Activated CD4-positive, CD25-positive, alpha-beta regulatory T cell (primary cell): ENCODE measurements at places on chromosomes 1 and 21.

- no peak for DNase-seq
These were observed 187.8 kb upstream of the JUN start for GRCh38 chr1:58971629-58972140.

DNA sequence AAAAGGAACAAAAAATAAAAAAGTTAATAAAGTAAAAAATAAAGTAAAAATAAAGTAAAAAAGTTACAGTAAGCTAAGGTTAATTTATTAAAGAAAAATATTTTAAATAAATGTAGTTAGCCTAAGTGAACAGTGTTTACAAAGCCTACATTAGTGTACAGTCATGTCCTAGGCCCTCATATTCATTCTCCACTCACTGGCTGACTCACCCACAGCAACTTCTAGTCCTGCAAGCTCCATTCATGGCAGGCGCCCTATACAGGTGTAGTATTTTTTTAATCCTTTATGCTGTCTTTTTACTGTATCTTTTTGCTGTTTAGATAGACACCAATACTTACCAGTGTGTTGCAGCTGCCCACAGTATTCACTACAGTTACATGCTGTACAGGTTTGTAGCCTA is 12.4 kb downstream of the ADAR start:
- DNase-seq = no peak

GRCh38 chr1:33818071-33818470 is 45.8 kb upstream of the HMGB4 start:
- no peak for DNase-seq

DNA sequence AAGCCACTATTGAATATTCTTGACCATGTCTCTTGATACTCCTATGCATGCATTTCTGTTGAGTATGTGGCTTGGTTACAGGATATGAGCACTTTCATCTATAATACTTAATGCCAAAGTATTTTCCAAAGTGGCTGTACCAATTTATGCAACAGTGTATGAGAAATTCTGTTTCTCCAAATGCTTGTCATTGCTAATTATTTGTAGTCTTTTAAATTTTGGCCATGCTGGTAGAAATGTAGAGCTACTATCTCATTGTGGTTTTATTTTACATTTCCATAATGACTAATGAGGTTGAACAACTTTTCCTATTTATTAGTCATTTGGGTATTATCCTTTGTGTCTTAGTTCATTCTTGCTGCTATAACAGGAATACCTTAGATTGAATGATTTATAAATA is 71.4 kb upstream of the TSPAN2 start:
- DNase-seq = no peak

- no peak for DNase-seq
These were observed 4.5 kb upstream of the ANKRD13C start for GRCh38 chr1:70358921-70359564.

- DNase-seq = no peak
These were observed 43.9 kb downstream of the FH start for GRCh38 chr1:241475671-241476070.

DNA sequence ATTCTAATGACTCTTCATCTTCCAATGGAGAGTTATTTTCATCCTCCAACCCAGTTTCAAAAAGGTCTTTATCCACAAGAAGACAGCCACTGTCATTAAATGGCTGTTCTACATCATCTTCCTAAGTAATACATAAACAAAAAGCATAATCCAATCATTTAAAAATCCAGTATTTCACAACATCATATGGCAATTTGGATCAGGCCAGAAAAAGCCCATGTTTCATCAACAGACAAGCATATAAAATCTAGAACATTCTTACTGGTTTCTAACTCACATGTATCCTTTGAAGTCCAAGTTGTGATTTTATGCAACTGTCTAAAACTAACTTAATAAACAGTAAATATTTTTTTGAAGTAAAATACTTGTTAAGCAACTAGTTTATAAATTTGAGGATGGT is 6.6 kb downstream of the CLSPN start:
- no peak for DNase-seq

DNA sequence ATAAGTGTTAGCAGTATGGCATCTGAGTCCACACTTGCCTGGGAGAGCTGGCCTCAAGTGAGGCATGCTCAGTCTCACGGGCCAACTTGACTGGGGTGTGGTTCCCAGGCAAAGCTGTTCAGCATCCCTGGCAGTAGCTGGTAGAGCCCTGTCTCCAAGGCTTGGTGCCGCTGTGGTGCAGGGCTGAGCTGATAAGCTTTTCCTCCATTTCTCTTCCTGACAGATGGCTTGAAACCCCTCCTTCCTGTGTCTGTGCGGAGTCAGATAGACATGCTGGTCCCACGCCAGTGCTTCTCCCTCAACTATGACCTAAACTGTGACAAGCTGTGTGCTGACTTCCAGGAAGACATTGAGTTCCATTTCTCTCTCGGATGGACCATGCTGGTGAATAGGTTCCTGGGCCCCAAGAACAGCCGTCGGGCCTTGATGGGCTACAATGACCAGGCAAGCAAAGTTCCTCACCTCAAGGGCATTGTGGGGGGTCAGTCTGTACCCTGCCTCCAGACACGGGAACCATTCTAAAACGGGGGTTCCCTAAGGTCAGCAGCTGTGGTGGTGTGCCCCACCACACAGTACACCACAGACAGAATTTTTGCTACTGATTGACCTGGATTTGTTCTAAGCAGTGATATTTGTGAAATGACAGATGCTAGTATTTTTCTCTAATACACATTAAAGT is 13.7 kb upstream of the MIIP start:
- no peak for DNase-seq

DNA sequence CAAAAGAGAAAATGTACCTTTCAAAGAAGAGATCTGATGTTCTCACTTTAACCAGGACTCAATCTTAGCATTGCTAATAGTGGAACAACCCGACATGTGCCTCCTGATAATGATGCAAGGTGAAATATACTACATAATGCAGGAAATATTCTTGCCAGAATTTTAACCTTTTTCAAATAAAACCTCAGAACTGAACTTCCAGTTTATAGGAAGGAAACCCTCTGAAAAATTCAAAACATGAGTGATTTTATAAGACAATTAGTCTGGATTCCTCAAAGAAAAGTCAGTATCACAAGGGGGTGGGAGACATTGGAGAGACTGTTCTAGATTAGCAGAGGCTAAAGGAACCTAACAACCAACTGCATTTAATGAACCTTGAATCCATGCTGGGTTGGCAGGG is 18.1 kb downstream of the AHCYL1 start:
- no peak for DNase-seq

DNA sequence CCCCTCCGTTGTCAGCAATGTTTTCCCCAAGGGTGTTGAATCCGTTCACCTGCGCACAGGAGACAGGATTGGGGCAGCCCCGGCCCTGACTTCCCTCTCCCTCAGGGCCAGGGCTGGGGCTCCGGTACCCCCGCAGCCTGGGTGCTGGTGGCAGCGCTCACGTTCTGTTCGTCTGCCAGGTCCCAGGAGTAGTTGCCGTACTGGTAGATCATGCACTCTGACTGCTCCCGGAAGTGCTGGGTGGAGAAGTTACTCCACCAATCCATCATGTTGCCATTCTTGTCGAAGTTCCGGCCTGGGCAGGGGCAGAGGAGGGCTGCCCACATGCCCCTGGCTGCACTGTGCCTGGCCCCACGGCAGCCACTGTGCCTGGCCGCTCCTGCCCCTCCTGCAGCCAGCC is 6.1 kb downstream of the PRXL2B start:
- DNase-seq = no peak

GRCh38 chr1:206465951-206466350 is 4.3 kb upstream of the IKBKE start:
- no peak for DNase-seq

DNA sequence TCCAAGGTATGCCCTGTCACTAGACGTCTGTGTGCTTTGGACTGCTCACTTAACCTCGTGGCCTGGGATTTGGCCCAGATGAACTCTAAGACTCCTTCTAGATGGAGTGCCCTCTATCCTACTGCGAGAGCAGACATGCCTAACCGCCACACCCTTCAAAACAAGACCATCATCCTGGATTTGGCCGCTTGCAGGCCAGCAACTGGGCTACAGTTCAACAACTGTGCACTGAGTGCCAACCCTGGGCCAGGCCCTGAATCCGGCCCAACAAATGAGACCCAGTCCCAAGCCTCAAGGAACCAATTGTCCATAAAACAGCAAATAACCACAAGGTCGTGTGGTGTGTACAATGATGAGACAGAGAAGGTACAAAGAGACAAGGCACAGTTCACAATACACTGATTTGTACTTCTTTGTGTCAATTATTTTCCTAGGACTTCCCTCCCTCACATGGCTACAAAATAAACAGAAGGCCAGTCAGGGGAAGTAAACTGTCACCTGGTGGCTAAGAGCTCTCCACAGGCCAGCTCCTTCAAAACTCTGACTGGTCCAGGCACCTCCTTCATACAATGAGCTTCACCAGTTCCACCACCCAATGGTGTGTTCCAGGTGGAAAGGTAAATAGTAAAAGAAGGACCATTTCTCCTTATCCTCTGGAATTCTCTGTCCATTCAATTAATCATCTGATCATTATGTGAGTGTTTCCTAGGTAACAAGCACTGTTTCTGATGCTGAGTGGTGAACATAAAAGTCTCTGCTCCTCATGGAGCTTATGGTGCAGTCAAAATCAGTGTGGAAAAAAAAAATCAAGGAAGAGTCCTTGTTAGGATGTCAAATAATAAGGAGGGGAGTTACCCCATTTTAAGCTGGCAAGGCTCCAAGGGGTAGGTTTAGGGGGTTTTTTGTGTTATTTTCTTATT is 60.4 kb downstream of the CAPZB start:
- DNase-seq = no peak

DNA sequence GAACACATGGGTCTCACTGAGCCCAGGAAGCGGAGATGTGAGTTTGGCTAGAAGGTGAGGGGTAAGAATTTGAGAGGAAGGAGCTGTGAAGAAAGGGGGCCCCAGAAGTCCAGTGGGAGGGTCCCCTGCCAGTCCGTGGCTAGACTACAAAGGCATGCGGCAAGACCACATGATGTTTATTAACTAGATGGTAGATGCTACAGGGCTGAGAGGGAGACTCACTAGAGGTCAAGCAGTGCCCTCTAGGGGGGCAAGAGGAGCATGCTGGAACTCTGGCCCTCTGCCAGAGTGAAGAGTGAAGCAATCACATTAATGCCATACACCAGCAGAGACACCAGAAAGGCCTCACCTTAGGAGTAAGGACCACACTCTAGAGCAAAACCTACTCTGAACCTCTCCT is 12.2 kb downstream of the KIAA0319L start:
- no peak for DNase-seq

DNA sequence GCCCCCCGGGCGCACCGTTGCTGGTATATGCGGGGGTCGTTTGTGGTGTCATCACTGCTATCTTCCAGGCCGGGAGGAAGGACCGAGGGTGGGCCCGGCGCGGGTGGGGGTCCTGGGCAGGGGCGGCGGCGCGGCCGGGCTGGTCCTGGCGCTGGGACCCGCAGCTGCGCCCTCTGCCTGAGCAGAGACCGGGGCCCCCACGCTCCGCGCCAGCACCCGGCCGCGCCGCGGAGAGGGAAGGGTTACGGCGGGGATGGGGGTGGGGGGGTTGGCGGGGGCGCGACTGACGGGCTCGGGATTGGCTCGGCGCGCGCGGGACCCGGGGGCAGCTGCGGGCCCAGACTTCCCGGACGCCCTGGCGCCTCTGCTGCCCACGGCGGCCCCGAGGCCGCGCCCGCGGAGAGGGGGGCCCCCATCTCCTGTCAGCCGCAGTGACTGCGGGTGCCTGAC is 13.8 kb upstream of the SAMD11 start:
- DNase-seq = no peak

GRCh38 chr1:228114827-228115226 is 5.7 kb upstream of the MRPL55 start:
- DNase-seq = no peak

DNA sequence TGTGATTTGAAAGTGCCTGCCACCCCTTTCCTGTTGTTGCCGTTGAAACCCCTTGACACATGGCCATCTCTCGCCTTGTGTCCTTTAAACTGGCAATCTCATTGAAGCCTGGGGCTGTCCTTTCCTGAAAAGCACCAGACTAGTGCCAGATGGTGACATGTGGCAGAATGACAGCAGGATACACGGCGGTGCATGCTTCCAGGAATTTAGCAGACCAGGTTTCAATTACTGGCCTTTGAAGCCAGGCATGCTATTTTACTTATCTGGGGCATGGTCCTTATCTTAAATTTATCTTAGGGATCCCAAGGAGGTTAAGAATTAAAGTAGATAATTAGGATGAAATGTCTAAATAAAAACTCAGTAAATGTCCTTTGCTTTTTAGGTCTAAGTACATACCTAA is 15.2 kb downstream of the PLPPR4 start:
- DNase-seq = no peak

DNA sequence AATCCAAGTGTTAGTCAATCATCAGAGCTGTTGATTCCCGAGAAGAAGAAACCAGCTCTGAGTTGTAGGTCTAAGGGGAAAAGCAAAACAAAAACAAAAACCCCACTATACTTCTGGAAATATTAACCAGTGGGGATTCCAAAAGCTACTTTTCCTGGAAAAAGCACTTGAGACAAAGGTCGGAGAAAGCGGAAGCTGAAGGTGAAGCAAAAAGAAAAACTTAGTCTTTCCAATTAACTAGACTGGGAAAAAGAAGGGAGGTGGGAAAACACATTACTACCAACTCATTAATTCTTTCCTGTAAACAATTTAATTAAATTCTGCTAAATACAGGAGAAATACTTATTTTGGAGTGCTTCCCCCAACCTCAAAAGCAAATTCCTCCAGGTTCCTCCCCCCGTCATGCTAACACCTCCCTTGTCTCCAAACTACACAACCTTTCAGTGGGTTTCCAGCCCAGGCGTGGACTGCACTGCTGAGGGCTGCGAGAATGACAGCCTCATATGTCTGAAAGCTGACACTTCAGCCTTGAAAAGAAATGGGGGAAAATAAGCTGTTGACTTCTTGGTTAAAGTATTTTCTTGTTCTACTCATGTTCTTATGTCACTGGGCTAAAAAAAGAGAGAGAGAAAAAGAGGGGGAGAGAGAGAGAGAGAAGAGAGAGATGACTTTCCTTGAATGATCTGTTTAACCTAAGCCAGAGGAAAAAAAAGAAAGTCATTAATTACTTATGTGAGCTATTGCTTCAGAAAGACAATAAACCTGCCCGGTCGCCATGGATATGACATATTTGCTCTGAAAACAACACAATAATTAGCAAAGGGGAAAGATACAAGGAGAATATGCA is 5.1 kb downstream of the CASZ1 start:
- DNase-seq = no peak
